ENCODE measurements at places on chromosomes 2 and 18.
A peak's percentile ranks its signal among the peaks of the same experiment; 100 is the strongest.

DNA sequence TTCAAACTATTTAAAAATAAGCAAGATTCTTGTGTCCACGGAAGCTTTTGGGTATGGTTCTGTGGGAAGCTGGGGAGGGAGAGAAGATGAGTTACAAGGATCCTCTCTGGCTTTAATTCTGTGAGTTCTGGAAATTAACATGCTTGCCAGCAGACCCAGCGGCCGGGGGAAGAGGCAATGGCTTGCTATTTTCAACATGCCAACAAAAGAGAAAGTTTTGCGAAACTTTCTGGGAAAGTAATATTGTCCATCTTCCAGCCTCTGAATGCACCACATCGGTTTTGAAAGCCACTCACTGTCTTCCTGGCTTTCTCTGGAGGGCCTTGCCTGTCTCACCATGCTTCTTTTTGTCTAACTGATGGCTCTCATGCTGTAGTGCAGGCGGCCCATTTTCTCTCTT is 85.7 kb downstream of the EN1 start:
- no peak for DNase-seq

DNA sequence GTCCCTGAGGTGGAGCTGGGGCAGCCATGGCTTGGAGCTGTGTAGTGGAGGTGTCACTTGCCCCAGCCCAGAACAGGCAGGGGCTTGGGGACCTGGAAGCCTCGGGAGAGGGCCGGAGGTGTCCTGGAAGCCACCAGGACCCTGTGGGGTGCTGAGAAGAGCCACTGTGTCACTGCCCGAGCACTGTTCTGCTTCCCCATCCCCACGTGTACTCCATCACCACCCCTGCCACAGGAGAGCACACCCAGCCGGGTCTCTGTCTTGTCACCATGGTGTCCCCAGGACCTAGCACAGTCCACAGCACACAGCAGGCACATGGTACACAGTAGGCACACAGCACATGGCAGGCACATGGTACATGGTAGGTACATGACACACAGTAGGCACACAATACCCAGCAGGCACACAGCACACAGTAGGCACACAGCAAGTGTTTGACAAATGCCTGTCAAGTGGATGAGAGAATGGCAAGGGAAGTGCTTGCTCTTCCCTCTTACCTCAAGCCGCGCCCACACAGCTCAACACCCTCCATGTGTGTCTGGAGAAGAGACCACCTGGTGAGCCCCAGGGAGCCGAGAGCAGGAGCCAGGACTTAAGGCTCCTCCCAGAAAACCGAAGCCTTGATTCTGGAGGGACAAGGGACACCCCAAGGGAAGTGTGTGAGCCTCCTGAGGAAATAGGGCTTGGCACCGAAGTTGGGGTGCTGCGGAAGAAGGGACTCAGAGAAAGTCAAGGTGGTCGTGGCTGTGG is 13.3 kb downstream of the MBP start:
- no peak for DNase-seq

- peak; percentile 58 for DNase-seq
Measured at GRCh38 chr2:74777161-74777900, 56.6 kb upstream of the HK2 start.

DNA sequence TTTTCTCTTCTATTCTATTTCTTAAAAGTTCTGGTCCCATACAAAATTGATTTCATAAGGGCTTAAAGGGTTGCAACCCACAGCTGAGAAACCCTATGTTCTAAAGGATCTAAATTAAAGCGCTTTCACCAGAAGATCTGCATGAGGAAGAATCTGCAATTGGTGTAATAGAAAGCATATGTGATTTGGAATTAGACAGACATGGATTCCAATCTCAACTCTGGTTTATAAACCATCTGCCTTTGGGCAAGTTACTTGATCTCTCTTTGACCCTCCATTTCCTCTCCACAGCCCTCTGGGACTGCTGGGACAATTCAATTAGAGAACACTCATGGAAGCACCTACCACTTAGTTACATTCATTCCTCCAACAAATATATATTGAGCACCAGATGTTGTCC is 178.7 kb downstream of the ANTXR1 start:
- no peak for DNase-seq

GRCh38 chr2:156909983-156910382 is 347.5 kb upstream of the GALNT5 start:
- DNase-seq, result no peak

GRCh38 chr2:205867371-205867770 is 185.1 kb downstream of the NRP2 start:
- DNase-seq, result no peak

- no peak for DNase-seq
Measured at GRCh38 chr2:143558665-143559064, 429.4 kb downstream of the ARHGAP15 start.

GRCh38 chr18:59744271-59744721 is 47.1 kb upstream of the CCBE1 start:
- DNase-seq, result no peak

DNA sequence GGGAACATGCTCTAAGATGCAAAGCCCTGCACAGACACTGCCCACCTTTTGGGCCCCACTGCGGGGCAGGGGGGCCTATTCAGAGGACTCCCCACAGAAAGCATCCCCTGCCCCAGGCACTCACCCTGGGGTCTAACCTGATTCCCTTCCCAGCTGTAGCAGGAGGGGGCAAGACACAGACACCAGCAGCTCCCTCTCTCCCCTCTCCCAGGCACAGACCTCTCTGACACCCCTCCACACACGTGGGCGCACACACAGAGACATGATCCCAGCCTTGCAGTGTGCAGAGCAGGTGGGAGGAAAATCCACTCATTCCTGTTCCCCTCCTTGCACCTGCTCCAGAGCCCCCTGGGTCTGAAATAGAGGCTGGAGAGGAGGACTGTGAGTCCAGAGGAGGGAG is 10.7 kb downstream of the TNS1 start:
- DNase-seq, result no peak

GRCh38 chr2:29267720-29268119 is 152.5 kb downstream of the CLIP4 start:
- DNase-seq, result no peak

GRCh38 chr2:241007111-241007510 is 8.7 kb downstream of the SNED1 start:
- DNase-seq, result no peak

- DNase-seq, result no peak
Measured at GRCh38 chr2:30675758-30676157, 131.5 kb downstream of the CAPN13 start.

- DNase-seq, result no peak
Measured at GRCh38 chr2:38775097-38775920, 2.7 kb upstream of the GEMIN6 start.

GRCh38 chr2:105272176-105272575 is 30.6 kb downstream of the GPR45 start:
- no peak for DNase-seq

- no peak for DNase-seq
Measured at GRCh38 chr18:56382541-56382940, 255.9 kb downstream of the TXNL1 start.

- DNase-seq, result no peak
Measured at GRCh38 chr2:43251171-43251731, 24.8 kb upstream of the ZFP36L2 start.

DNA sequence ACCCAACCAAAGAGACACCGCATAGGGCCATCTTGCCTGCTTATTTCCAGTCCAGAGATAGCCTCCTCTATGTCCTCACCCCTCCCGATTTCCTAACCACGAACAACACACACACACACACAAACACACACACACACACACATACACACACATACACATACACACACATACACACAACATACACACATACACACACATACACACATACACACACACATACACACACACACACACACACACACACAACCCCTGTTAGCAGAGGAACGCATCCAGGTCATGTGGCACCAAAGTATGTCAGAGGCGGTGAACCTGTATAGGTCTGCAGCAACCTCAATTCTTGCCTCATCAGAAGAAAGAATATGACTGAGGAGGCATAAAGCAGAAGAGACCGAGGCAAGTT is 18.5 kb upstream of the DNER start:
- DNase-seq, result no peak

Data from WERI-Rb-1 (cell line).